Occipital lobe (tissue), 3 donors: ENCODE measurements at places on chromosomes 12 and 14.

- DNase-seq = no peak
These were observed 12.2 kb upstream of the HIF1A start for GRCh38 chr14:61683108-61683507.

DNA sequence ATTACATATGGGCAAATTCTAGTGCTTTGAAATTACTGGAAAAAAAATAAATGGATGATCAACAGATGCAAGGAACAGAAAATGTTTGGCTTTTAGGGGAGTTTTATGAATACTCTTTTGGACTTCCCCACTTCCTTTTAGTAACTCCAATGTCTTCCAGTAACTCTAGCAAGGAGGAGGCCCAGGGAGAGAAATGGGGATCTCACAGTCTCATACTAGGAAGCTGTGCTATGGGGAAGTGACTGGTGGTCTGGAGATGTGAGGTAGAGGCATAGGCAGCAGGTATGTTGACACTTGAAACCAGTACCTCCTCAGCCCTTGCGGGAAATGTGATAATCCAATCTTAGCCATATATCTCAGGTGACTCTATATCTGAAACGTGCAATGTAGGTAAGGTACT, 68.1 kb downstream of the CRADD start:
- DNase-seq = no peak

DNA sequence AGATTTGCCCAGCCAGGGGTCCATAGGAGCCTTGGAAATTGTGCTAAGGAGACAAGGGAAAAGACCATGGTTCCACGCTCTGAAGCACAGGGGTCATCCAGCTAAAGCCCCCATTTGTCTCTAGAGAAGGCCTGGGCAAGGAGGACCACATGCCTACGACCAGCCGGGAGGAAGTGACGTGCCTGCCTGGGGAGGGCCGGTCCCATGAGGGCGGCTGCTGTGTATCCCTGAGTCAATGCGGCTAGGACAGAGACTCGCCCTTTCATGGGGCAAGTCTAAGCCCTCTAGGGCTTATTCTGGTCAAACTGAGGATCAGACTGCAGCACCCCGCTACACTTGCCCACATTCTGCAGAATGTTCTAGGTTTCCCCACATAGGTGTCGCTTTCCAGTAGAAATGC, 20.6 kb upstream of the RIN3 start:
- no peak for DNase-seq

DNA sequence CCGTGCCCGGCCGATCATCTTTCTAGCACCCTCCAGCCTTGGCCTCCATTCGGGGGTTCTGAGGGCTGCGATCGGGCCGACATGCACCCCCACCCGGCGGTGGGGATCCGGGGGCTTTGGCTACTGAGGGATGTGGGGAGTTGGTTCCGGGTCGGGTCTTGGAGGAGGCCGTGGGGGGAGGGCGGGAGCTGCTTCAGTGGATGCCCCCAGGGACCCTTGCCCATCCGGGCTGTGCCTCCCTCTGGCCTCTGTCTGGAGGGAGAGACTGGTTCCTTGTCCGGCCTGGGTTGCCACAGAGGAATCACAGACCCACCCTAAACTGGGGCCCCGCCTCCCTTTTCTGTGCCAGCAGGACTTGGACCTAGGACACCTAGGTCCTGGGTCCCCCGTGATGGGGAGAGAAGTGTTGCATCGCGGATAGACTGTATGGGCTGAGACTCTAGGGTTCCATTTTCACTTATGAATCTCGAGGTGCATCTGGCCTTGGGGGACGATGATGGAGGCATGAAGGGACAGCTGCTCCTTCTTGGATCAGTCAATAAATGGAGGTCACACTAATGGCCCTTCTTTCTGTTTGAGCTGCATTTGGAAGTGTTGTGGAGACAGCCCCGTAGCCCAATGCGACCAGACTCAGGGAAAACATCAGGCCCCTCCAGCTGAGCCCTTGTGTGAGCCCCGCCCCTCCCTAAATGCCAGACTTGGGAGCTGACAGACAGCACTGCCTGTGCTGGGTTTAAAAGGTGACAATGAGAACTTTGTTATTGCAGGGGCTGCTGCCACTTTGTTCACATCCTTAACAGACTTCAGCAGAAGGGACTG, 577 bp downstream of the DTX3 start:
- no peak for DNase-seq

DNA sequence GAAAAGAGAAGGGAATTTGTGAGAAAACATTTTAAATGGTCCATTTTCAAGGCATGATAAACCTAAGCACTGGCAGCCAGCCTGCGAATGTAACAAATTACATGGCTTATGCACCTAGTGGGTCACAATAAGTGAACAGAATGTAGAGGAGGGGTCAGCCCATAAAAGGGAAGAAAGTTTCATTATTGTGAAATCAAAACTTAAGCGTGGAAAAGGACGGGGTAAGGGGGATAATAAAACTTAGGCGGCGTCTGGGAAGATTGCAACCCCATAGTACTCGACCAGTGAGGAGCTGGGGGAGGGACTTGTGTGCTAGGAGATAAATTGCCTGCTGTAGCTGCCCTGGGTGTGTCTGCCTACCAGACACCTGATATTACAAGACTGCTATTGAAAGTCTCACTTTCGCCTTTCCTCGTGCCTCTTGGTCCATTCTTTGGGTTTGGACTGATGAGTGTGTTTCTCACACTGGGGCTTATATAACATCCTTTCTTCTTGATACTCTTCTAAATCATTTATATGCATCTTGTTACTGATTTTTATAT, 40.6 kb downstream of the ZDHHC17 start:
- DNase-seq = no peak

GRCh38 chr12:89840162-89840922, 131.7 kb upstream of the ATP2B1 start:
- DNase-seq = no peak

GRCh38 chr14:50038398-50039119, 77.8 kb downstream of the VCPKMT start:
- DNase-seq = peak; percentile 67

DNA sequence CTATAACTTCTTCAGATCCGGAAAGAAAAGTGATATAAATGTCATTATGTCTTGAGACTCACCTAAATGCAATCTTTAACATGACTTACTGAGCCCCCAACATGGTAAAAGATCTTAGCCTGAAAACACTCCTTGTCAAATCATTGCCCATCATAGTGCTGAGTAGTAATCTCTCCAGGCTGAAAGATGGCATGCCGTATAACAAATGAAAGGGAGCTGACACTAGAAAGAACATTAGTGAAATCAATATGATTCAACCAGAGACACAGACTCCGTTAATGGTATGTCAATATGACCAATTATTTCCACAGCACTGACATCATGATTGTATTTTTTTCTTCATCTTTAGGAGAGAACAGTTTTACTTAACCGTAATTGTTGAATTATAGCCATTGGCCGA, 54.4 kb downstream of the BICD1 start:
- no peak for DNase-seq

DNA sequence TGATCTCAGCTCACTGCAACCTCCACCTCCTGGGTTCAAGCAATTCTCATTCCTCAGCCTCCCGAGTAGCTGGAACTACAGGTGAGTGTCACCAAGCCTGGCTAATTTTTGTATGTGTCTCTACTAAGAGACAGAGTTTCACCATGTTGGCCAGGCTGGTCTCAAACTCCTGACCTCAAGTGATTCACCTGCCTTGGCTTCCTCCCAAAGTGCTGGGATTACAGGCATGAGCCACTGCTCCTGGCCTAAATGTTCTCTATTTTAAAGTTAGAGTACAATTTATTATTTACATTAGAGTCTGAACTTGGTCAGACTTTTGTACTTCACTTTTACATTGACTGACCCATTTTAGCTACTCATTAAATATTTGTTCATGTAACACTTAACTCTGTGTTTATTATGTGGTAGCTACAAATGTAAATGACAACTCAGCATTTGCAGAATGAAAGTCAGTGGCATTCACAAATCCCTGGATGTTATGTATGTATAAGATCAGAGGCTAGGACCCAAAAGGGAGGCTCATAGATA, 409.6 kb downstream of the APAF1 start:
- DNase-seq = no peak

DNA sequence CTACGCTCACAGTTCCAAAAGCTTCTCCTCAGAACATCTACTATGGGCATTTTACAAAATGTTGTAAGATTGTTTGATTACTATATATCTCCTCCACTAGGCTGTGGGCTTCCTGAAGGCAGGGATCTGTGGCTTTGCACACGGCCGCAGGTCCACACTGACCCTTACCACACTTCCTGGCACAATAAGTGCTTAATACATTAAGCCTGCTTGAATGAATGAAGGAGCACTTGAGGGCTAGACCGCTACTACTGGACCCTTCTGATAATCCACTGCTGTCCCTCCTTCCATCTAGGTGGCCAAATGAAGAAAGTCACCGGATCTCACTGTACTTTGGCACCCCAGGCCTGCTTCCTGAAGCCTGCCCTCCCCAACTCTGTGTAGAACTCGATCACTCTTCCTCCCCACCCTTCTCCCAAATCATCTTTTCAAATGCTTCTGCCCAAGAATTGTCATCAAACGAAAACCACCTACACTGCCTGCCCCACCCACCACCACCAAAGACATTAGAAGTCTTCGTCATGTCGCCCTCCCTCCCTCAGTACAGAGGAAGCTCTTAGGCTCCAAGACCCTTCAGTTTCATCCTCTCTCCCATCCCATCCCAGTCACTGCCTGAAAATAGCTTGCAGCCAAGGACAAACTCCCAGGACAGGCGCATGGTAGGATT, 596 bp upstream of the ZBTB39 start:
- DNase-seq = no peak

GRCh38 chr12:7439579-7440505, 4.1 kb downstream of the CD163L1 start:
- DNase-seq = no peak

DNA sequence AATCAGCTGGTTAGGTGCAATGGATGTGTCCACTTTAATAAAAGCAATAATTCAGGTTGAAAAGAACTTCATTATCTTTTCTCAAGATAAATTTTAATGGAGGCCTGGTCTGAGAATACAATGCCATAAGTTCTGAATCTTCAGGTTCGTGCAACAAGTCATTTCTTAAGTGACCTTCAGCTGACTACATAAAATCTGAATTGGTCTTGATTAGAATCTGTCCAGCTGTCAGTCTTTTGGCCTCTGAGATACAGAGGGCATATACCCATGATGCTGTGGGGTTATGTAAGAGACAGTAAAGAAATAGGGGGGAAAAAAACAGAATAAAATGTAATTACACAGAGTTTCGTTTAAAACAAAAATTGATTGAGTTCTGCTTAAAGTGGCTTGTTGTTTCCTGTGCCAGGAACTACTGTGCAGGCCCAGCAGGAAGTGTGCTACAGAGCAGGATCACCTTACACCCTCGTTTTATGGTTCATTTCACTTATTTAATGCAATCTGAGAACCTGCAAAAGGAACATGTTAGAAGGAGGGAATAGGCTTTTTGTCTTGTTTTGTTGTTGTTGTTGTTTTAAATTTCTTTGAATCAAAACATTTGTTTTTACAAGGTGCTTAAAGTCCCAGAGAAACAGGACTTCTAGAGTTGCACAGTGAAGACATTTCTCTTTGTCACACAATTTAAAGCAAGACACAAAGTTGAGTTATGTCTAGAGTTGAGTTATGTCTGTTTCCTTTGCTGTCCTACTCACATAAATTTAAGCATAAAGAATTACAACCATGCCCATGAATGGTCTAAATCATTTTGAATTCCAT, 64.2 kb downstream of the LGR5 start:
- DNase-seq = no peak

- peak; percentile 12 for DNase-seq
These were observed 851 bp downstream of the HSP90B1 start for GRCh38 chr12:103930787-103931735.

GRCh38 chr12:13661005-13661887, 320.2 kb downstream of the GRIN2B start:
- peak; percentile 9 for DNase-seq

GRCh38 chr14:103801459-103801858, 45.9 kb downstream of the PPP1R13B start:
- DNase-seq = no peak

- DNase-seq = no peak
These were observed 5.1 kb downstream of the P3H3 start for GRCh38 chr12:6833189-6833890.

GRCh38 chr12:81759190-81760051, at the start of gene PPFIA2:
TSS of gene PPFIA2 (minus strand) at chr12:81759350.
- peak; percentile 74 for DNase-seq

DNA sequence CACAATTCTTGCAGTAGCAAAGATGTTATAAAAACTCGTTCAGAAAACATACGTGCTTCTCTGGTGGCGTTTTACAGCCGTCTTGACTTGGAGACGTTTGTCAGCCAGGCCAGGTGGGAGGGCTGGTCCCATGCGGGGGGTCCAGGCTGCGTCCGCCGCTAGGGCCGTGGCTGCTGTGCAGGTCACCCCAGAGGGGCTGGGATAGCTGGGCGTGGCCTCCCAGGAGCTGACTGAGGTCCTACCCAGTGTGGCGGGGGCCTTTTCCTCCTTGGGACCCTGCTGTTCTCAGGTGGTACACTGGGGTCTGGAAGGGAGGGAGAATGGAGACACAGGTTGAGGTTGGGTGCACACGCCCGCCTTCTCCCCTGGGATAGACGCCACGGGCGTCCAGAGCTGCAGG, 25.2 kb downstream of the MTA1 start:
- no peak for DNase-seq

DNA sequence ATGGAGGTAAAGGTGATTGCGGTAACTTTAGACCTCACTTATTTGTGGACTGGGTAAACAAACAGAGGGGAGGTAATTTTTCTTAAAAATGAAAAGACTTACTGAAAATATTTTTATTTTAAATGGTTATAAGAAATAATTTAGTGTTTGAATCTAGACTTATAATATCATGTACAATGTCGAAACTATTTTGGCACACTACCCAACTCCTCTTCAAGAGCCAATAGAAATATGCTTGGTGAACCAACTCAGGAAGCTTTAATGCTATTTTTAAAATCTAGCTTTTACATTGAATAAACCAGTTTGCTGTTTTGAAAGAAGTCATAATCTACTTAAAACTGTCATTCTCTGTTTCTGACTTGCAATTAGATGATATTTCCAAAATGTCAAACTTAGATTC, 175.8 kb upstream of the NPAS3 start:
- DNase-seq = no peak

DNA sequence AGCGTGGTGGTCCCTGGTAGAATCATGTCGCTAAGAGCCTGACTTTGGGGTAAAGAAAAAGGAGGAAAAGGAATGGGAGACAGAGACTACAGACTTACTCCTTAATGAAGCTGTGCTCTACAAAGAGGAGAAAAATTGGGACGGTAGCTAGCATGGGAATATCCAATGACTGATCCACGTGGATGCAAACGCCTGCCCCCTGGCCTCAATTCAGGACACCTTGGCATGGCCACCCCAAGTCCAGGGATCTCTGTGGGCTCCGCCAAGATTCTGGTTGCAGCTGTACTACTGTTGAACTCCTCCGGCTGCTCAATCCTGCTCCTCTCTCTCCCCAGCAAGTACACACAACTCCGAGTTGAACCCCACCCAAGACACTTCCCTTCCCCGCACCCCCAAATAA, 70.5 kb upstream of the DIO3 start:
- no peak for DNase-seq

DNA sequence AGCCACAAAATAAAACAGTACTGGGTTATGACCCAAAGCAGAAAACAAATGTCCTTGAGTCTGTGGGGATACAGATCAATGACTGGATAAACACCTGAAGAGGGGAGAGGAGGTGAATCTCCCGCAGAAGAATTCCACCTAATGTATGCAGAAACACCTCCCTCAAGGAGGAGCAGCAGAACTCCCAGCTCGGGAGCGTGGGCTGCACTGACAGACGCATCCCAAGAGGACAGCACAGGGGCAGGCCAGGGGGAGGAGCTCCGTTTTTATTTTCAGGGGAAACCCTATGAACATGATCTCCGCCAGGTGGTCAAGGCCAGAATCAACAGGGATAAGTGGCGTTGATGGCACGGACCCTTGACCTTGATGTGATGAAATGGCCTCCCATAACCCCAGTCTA, 41.8 kb upstream of the PPP2R5C start:
- no peak for DNase-seq

- no peak for DNase-seq
These were observed 1401.8 kb downstream of the FSCB start for GRCh38 chr14:43105305-43105704.
